AG04449 (cell line): ENCODE measurements at places on chromosomes 1 and 21.

DNA sequence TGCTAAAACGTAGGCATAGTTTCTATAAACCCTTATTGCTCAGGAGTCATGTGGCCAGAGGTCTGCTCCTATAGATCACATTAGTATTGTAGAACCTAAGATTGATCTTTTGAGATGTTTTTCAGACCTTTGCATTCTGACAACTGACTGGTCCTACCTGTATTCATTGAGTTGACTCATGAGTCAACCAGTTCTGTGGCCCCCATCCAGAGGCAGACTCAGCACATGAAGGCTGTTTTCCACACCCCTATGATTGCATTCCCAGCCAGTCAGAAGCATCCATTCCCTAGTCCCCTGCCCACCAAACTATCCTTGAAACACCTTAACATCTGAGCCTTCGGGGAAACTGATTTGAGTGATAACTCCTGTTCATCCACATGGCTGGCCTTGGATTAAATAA, 451.7 kb downstream of the SIPA1L2 start:
- DNase-seq: no peak

- no peak for DNase-seq
These were observed 21.2 kb downstream of the KDM4A start for GRCh38 chr1:43671193-43671592.

- DNase-seq: peak; percentile 87
These were observed 40.5 kb upstream of the RALGPS2 start for GRCh38 chr1:178684542-178685000.

GRCh38 chr1:192153276-192153675, 5.0 kb upstream of the RGS18 start:
- DNase-seq: no peak

GRCh38 chr1:67383999-67384638, 46.1 kb downstream of the SERBP1 start:
- DNase-seq: no peak
